Stimulated activated CD4-positive, alpha-beta T cell treated with anti-CD3 and anti-CD28 coated beads, Interleukin-15, amount 100 ng/mL, for 24 hours (primary cell): ENCODE measurements at places on chromosomes 13 and 19.

GRCh38 chr13:104750377-104750776 is 1684.2 kb upstream of the SLC10A2 start:
- no peak for DNase-seq

DNA sequence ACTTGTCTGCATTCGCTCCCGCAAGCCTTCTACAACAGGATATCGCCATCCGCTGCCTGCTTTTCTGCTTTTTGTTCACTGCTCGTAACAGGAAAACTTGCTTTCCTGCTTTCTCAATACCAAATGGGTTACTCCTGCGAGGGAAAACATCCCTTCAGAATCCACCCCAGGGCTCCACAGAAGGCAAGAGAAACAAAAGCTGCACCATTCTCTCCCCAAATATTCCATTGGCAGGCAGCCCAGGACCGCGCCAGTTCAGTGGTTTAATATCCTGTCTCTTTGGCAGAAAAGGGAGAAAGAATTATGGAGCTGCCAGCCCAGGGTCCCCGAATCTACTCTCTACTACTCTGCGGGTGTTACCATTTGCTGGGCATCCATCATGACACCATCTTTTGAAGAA is 84.7 kb upstream of the DOCK9 start:
- no peak for DNase-seq

DNA sequence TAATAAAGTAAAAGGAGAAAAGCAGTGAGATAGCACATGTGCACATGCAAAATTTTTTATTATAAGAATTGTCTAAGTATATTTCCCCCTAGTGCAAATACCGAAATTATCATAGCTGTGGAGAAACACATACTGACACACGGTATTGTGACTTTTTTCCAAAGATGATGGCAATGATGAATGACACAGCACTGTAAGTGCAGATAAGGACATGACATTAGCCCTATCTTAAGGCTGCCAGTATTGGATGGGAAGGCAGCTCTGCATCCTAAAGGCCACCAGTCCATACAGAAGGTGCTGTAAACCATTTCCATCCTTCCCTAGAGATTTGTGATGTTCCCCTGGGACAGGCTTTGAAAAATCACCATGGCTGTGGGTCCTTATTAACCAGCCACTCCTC is 11.5 kb upstream of the MICU2 start:
- DNase-seq = no peak

- no peak for DNase-seq
Observed at GRCh38 chr13:110450016-110450900, 111.3 kb downstream of the RAB20 start.

GRCh38 chr13:64074971-64075474 is 2659.4 kb upstream of the PCDH20 start:
- no peak for DNase-seq

- no peak for DNase-seq
Observed at GRCh38 chr19:1610579-1610978, 5.3 kb upstream of the UQCR11 start.

DNA sequence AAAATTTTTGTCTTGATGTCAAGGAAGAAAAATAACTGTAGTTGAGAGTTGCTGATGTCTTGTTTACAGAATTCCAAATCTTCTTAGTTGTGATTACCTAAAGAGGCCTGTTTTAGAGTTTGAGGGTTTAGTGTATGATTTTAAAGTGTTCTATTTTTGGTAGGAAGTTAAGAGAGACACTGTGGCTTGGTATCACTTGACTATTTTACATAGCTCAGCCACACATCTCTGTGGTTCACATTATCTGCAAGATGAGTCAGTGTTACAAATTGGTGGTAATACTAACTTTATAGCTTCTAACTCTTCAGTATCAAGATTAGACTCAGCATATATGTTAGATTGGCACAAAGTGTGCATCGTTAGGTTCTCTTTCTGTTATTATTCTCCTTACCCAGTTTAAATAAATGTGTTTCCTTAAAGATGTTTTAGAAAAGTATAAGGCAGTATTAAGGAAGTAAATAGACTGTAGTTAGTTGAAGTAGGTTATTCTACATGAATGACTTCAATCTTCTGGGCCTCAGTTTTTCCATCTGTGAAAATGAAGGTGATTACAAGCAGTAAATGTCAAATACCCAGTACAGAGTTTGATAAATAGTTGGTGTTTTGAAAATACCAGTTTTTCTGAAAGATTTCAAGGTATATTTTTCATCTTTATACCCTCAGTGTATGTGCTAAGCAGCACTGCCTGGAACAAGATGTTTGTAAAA is 33.4 kb downstream of the COG6 start:
- DNase-seq = no peak

GRCh38 chr13:19860884-19861655 is 2.4 kb downstream of the ZMYM5 start:
- peak; percentile 21 for DNase-seq

DNA sequence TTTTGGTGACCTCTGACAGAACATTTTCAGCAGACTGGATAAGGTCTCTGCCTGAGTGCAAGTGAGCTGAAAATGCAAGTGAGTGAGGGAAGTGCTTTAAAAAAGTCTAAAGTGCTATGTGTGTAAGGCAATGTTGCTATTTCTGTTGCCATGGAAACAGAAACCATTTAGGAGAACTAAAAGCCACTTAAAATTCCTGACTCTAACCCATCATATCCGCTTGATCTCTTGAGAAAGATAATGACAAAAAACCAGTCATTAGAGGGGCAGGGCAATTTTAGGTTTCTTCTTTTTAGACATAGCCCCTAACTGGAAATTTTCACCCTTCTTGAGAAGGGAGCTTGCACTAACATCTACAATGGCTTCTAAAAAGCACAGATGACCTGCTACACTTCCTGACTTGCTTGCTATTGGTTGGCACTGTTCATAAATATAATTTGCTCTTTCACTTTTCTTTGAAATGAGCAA is at the start of gene CYSLTR2:
Gene CYSLTR2 (plus strand): TSS at position 458 of the 468 bp plus-strand sequence. CDS start 52,889 bp downstream, outside the sequence.
- DNase-seq = no peak

GRCh38 chr19:46813839-46814358 is 25.5 kb upstream of the SLC1A5 start:
- DNase-seq = no peak

- DNase-seq = peak; percentile 35
Observed at GRCh38 chr13:45851171-45851921, at the start of gene SIAH3. Gene SIAH3, minus strand, starts transcription at chr13:45851753. Its CDS starts 124 bp downstream, at chr13:45851629.

DNA sequence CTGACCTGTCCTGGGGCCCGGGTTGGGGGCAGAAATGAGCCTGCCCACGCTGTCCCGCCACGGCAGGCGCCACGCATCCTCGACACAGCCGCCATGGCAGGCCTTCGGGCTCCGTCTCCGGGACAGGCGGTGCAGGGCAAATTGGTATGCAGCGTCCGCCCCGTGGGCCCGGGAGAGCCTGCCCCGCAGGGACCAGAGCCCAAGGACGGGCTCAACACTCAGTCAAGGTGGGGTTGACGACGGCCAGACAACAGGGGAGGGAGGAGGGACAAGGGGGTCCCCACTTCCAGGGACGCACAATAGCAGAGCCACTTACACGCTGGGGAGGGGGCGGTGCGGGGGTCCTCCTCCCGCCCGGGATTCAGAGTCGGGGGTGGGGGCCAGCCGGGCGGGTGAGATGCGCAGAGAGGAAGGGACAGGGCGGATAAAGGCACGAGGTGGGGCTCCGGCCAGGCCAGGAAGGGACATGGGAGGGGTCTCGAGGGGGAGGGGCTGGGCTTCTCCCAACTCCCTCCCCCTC is 1.2 kb downstream of the CTXN1 start:
- DNase-seq = no peak

GRCh38 chr13:103104340-103104739 is 38.1 kb upstream of the SLC10A2 start:
- DNase-seq = no peak

- DNase-seq = peak; percentile 82
Observed at GRCh38 chr19:35959040-35959967, 23.1 kb downstream of the LRFN3 start.

- no peak for DNase-seq
Observed at GRCh38 chr13:100234006-100234405, 145.1 kb downstream of the PCCA start.

DNA sequence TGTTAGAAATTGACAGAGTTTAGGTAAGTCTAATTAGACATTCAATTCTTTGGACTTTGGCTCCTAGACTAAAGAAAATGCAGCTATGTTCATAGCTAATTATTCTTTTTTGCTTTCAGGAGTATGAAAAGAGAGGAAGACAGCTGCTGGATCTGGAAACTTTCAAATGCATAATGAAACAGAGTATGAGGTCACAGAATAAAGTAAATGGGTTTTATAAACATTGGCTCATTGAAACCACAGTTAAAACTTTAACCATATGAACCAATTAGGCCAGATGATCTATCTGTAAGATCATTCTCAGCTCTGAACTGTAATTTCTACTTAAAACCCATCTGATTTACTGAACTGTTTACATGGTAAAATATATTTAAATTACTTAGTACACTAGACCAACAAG is 82.7 kb downstream of the TEX26 start:
- DNase-seq = no peak

- DNase-seq = no peak
Observed at GRCh38 chr19:34480971-34481841, at the start of gene WTIP. Gene WTIP, plus strand, starts transcription at chr19:34481758. Its CDS starts 217 bp downstream, at chr19:34481975.

DNA sequence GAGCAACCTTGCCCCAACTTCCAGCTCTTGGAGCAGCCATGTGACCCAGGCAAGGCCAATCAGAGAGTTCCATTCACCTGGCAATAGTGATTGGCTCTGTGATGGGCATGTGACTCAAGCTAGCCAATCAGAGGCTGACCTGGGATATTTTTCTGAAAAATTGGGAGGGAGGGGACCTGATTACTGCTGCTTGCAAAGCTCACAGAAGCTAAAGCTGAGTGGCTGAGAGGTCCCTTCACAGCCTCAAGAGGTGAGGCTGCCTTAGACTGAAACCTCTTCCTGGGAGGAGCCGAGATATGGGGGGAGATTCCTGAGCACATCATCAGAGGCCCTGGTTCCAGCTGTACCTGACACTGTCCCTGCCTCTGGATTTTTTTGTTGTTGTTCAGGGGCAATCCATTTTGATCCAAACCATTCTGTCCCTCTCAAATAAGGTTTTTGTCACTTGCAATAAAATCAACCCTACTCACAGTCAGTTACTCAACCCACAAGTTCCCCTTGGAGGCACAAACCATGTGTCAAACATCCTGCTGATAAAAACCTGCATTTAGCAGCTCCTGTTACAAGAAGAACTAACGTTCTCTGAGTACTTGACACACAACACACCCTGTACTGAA is 4.8 kb downstream of the CIB3 start:
- no peak for DNase-seq

GRCh38 chr19:50330365-50331078 is 1.3 kb upstream of the KCNC3 start:
- DNase-seq = peak; percentile 92

GRCh38 chr19:23771316-23771715 is 12.6 kb upstream of the ZNF681 start:
- DNase-seq = no peak

- no peak for DNase-seq
Observed at GRCh38 chr13:87129602-87130300, 541.4 kb upstream of the SLITRK5 start.

DNA sequence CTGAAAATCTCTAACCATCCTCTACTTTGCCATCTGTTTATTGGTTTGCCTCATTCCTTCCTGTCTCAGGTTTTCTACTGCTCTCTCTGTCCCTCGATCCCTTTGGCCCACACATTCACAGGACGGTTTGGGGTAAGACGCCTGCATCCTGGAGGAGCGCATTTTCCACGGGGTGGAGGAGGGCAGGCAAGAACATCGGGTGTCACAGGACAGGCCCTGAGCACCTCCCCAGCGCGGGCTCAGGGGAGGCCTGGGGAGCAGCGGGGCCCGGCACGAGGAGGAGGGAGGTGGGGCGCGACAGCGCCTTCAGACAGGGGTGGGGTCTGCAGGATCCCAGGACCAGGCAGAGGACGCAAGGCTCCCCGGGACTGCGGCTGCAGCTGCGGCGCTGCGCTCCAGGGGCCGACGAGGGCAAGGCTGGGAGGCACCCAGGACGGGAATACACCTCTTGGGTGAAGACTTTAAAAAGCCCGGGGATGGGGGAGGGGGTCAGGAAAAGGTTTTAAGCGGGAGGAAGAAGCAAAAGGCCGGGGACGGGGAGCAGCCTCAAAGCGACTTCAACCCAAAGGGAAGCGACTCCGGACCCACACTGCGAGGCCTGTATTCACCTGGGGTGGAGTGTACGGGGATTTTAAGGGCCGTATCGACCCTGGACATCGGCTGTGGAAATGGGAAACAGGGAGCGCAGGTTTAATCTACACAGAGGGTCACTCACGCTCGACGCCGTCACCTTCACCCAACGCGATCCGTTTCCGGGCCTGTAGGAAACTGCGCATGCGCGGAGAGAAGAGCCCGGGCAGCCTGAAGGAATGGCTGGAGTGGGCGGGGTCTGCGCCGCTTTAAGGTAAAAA is at the start of gene ZNF415:
Gene ZNF415 (minus strand): TSS at position 770 of the 851 bp plus-strand sequence. CDS start 10,234 bp downstream, outside the sequence.
- peak; percentile 61 for DNase-seq

DNA sequence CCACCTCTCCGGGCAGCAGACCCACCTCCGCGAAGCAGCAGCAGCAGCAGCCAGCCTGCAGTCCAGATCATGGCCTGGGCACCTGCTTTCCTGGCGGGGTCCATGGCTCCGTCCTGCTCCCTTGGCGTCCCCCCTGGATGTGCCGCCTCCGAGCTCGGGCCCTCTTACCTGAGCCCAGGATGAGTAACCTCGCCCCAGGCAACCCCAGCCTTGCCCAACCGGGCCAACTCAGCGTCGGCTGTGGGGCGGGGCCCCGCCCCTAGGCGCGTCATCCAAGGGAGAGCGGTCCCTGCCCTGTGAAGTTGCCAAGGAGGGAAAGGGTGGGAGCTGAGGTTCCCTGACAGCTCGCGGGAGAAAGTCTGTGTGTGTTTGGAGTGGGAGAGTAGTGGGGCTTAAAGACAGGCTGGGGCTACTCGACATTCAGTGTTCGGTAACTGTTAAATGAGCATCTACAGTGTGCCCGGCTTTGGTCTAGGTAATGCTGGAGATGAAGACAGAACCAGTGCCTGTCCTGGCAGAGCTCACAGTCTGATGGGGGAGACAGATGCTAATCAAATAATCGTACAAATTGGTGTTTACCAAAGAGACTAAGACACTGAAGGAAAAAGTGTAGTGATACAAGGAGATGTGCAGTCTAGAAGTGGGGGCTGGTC is at the start of gene LYPD3:
Gene LYPD3 (minus strand): TSS at position 141 of the 653 bp plus-strand sequence. CDS start 37 bp downstream, at position 104.
- peak; percentile 20 for DNase-seq

DNA sequence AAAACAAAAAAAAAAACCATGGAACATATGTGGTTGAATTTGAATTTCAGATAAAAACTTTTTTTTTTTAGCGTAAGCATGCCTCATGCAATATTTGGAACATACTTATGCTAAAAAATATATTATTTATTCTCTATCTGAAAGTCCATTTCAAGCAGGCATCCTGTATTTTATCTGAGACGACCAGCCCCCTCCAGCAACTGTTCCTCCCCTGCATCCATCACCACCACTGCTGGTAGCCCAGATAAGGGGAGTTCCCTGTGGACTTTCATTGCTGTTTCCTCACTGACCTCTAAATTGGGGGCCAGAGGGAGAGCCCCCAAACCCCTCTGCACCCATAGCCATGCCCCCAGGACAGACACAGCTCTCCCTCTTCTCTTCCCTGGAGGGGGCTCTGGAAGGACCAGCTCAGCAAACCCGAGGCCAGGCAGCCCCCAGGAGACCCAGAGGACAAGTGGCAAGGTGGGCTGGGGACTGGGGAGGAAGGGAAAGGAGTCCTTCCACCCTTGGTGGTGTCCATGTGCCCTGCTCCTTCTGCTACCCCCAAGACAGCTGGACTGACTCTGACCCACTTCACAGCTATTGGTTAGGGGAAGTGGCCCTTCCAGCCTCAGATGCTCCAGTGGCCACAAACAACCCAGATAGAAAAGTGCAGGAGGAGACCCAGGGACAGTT is 6.6 kb upstream of the SIGLEC12 start:
- DNase-seq = no peak

- no peak for DNase-seq
Observed at GRCh38 chr19:50821622-50822021, 2.0 kb downstream of the KLK1 start.

- DNase-seq = no peak
Observed at GRCh38 chr13:42762251-42762650, 19.1 kb upstream of the FAM216B start.

- no peak for DNase-seq
Observed at GRCh38 chr13:111449041-111449440, 128.6 kb downstream of the TEX29 start.
